Activated naive CD4-positive, alpha-beta T cell treated with Interleukin-2 at 50 U/mL for 16 hours (primary cell): ENCODE measurements at places on chromosomes 2 and 18.

GRCh38 chr18:49814147-49814499 is 790 bp upstream of the ACAA2 start:
- peak; percentile 63 for DNase-seq

GRCh38 chr18:41955688-41956087 is 654 bp downstream of the PIK3C3 start:
- no peak for DNase-seq

- DNase-seq: peak; percentile 52
Observed at GRCh38 chr18:49169037-49169521, 218.3 kb upstream of the SMAD7 start.

GRCh38 chr18:75455249-75456198 is 28.0 kb upstream of the SMIM21 start:
- no peak for DNase-seq

DNA sequence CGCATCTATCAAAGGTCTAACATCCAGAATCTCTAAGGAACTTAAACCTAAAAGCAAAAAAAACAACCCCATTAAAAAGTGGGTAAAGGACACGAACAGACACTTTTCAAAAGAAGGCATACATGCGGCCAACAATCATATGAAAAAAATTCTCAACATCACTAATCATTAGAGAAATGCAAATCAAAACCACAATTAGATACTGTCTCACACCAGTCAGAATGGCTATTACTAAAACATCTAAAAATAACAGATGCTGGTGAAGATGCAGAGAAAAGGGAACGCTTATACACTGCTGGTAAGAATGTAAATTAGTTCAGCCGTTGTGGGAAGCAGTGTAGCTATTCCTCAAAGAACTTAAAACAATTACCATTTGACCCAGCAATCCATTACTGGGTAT is 38.0 kb downstream of the PPP3R1 start:
- no peak for DNase-seq

DNA sequence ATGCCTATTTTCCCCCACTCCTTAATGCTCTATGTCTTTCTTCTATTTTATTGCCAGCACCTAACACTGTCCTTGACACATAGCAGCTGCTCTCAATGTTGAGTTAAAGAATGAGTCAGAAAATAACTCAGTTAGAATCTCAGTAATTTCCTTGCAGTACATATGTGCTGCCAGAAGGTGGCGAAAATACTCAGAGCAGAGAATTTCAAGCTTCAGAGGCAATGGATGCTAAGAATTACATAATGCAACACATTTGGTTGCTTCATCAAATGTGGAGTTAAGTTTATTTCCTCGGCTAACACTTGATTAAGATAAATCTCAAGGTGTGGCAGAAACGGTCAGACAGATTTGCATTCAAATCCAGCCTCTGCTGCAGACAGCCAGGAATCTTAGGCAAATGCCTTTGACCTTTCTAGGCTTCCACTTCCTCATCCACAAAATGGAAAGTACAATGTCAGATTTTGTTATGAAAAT is 105.6 kb downstream of the VSNL1 start:
- DNase-seq: peak; percentile 34

DNA sequence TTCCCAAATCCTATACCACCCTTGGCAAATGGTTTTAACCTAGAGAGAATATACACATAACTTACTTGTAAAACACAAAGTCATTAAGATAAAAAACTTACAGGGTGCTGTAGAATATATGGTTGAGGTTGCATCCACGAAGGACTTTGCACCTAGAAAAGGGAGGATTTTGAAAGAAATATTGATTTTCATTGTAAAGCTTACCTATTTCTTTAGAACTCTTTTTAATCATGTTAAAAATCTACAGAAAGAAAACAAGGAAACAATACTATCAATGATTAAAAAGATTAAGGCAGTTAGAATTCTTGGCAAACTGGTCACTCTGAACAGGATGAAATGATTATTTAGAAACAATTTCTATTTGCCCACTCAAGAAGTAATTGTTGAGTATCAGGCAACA is 81.1 kb upstream of the ITGB6 start:
- no peak for DNase-seq

GRCh38 chr2:212136216-212136795 is 402.3 kb downstream of the ERBB4 start:
- no peak for DNase-seq

DNA sequence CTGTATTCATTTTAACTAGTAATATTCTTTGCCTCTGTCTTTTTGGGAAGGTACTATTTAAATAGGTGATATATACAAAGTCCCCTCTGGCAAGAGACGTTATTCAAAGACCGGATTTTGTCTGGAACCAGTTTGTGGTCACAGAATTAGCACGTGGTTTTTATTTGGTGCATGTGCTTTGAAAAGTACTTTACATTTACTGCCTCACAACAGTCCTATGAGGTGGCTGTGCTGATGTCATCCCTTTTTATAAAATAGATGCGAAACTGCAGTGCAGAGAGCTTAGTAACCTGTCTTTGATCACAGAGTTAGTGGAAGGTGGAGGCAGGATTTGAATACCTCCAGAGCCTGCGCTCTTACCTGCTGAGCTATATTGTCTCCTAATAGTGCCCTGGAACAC is 4.0 kb downstream of the LPIN1 start:
- DNase-seq: peak; percentile 47

DNA sequence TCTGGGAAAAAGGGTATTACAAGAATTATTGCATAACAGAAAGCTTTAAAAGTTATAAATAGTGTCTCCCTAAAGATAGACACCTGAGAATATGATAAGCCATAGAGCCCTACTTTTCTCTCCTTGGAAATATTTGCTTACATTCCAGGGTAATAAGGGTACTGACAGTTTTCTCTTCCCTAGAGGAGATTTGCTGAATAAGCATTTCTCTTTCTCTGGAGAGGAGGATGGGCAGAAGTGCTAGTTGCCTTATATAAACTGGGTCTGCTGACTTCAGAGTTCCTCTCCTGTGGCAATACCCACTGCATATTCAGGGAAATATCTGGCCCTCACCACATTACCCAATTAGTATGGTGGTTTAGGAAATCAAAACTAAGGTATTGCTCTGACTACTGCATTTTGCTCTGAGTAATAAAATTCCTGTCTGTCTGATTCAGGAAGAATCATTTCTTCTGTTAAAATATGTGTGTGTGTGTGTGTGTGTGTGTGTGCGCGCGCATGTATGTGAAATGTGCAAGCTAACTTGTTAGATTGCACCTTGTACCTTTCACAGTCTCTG is 1391.3 kb downstream of the DSC3 start:
- DNase-seq: no peak

DNA sequence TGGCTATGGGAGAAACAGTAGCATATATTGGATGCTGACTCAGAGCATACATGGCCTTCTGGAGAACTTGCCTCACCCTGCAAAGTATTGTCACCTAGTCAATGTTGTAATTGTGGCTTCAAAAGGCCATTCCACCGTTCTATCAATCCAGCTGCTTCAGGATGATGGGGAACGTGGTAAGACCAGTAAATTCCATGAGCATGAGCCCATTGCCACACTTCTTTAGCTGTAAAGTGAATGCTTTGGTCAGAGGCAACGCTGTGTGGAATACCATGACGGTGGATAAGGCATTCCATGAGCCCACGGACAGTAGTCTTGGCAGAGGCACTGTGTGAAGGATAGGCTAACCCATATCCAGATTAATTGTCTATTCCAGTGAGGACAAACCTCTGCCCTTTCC is 1300.1 kb upstream of the ACVR2A start:
- DNase-seq: no peak

GRCh38 chr2:217117523-217117922 is 257.7 kb upstream of the TNP1 start:
- DNase-seq: no peak

DNA sequence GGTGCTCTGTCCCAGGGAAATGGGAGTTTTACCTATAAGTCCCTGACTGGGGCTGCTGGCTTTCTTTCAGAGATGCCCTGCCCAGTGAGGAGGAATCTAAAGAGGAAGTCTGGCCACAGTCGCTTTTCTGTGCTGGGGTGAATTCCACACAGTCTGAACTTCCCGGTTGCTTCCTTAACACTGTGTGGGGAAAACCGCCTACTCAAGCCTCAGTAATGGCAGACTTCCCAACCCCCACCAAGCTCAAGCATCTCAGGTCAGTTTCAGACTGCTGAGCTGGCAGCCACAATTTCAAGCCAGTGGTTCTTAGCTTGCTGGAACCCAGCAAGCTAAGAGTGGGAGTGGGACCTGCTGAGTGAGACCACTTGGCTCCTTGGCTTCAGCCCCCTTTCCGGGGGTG is 54.9 kb downstream of the NUP35 start:
- no peak for DNase-seq

- DNase-seq: no peak
Observed at GRCh38 chr2:216349366-216349765, 22.9 kb downstream of the MARCHF4 start.

DNA sequence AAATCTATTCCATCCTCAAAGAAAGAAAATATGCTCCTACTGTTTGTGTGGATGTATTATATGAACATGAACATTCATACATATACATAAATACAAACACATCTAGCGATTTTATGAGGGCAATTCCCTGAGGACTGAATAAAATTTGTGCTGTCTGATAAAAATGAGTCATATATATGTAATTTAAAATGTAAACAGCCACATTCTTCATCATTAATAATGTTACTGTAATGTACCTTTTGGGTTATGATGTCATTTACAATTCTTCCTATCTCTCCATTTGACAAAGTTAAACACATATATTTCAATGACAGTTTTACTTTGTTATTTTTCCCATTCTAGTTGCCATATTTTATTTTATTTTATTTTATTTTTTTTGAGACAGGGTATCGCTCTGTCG is 91.3 kb upstream of the ZFP36L2 start:
- no peak for DNase-seq

DNA sequence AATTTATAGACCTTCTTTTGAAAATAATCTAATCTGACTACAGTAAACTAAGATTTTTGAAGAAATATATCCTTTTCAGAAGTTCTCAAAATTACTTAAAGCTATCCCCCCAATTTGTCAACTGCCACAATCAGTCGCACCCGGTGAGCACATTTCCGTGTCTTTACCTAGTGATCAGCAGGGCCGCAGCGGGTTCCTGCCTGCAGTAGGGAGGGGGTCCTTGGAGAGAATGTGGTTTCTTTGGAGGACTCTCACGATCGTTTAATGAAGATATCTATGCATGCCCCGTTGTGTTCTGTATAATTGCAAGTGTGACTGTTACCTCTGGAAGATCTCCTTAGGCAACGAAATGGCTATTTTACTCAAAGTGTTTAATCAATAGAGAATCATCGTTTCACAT is 251.9 kb upstream of the RAB12 start:
- no peak for DNase-seq

DNA sequence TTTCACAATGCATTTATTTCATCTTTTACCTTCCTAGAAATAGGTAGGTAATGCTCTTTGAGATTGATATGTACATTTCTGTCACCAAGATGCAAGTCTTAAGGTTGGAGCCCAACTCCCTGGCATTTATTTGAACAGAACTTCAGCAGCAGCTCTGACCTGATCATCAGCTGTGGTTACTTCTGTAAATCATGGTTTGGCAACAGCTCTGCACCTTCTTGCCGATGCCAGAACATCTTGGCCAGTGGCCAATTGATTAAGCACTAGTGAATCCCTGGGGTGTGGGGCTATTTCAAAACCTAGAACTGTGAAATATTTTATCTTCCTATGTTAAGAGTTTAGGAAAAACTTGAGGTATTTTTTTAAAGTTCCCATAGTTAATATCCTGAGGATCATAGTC is 124.8 kb upstream of the NYAP2 start:
- no peak for DNase-seq

GRCh38 chr2:124145982-124146381 is 120.9 kb downstream of the CNTNAP5 start:
- DNase-seq: no peak

DNA sequence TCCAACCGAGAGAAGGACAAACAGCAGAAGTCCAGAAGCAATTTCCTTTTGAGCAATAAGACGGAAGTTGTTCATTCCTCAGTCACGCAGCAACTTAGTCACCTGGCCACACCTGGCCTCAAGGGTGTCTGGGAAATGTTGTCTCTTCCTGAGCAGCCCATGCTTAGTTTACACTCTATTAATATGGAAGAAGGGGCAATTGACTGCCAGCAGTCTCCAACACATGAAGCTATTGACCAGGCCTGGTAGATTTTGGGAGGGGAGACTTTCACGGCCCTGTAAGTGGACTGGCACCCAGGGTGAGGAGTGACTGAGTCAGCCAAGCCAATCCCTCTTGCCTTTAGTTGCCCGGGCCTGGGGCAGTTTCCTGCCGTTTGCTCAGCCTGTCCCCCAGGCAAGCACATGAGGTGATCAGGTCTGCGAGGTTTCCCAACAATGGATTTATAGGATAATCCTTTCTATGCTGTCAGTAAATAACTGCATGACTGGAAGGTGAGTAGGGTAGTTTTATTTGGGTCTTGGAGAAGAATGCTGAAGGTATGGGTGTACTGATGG is 43.8 kb upstream of the PPP4R1 start:
- no peak for DNase-seq

DNA sequence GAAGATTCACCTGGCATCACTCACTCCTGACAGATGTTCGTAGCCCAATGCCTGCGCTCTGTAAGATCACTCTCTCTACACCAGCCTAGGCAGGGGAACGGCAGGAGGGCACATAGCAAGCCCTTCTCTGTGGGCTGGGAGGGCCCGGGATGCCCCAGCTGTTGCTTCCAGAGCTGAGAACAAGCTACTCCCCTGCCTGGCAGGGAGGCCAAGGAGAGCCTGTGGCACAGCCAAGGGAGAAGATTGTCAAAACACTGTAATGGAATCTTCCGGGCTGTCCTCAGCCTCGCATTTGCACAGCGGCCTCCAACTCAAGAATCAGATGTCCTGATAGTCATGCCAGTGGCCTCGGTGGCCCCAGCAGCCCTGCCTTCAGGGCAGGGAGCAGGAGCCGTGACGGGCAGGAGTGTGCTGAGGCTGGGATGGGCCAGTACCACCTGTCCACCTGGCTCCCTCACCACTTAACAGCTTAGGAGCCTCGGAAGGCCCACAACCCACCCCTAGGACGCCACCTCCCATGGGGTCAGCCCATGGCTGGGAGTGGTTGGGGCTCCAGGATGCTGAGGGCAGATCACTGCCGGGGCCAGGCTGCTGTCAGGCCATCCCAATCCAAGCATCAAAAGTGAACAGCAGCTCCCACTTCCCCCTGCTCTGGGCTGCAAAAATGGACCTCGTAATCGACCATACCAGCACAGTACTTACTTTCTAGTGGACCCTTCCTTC is 21.9 kb upstream of the SLC35F6 start:
- DNase-seq: no peak

DNA sequence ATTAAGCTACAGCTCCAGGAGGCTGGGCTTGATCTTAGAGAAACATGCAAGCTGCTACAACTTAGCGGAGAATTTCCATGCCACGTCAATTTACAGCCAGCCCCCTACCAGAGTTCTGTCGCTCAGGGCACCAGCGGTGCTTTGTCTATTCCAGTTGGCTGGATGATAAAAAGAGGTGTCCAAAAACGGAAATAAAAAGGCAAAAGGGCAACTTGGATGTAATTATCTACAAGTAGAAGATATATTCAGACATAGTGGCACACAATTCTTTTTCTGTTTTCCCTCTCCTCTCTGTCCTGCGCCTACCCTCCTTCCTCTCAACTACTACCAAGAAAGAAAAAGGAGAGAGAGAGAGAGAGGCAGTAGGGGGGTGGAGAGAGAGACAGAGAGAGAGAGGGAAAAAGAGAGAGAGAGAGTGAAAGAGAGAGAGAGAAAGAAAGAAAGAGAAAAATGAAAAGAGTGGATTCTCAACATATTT is 363 bp upstream of the RFTN2 start:
- no peak for DNase-seq

- no peak for DNase-seq
Observed at GRCh38 chr18:77140030-77140429, 7.4 kb upstream of the MBP start.
